ENCODE measurements at places on chromosomes 1 and 21.

- no peak for DNase-seq
Measured at GRCh38 chr1:45922374-45922773, 119.0 kb downstream of the MAST2 start.

- DNase-seq = no peak
Measured at GRCh38 chr1:223542831-223543230, 122.7 kb downstream of the CAPN8 start.

DNA sequence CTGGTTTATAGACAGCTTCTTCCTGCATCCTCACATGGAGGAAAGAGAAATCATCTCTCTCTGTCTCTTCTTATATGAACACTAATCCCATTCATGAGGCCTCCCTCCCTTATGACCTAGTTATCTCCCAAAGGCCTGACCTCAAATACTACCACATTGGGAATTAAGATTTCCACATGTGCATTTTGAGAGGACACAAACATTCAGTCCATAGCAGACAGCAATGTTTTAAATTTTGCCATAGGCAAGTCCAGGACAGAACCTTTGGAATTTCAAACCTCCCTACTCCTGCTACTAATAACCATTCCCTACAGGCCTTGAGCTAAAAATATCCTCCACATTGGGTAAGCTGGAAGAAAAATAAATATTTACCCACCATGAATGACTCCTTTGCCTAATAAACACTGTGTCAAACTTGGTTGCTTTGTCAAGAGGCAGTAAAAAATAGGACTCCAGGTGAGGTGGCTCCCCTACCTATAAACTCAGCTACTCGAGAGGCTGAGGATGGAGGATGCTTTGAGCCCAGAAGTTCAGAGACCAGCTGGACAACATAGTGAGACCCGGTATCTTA, 113.7 kb downstream of the ZNF281 start:
- DNase-seq = no peak

DNA sequence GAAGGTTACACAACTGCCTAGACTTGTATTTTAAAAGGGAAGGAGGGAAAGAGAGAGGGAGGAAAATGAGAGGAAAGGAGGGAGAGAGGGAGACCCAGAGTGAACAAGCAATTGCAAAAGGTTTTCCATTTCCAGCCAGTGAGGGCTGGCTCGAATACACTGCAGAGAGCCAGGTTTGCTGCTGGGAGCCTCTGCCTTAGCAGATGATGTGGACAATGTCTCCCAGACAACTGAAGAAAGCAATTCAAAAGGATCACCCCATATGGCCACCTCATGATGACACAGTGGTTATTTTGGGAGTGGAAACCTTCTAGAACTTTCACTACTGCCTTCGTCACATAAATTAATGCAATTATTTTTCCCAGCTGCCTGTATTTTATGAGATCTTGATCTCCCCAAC, 86.4 kb downstream of the BCAR3 start:
- DNase-seq = no peak

- peak; percentile 73 for DNase-seq
Measured at GRCh38 chr21:42234464-42235241, 15.7 kb downstream of the ABCG1 start.

DNA sequence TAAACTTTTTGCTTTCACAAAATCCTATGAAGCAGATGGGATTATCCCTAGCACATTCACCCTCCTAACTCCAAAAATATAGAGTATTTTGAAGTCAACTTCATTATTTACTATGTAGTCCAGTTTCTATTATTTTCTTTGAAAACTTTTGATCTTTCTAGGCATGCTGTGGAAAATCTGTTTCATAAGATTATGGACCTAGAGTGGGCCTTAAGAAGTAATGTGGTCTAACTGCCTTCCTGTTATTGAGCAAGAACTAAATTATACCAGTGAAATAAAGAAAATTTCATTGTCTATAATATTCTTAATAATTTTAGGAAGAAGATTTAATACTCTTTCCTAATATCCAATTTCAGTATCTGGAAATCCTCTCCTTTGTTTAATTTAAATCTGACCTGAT, 58.1 kb downstream of the PRKACB start:
- DNase-seq = no peak

- no peak for DNase-seq
Measured at GRCh38 chr1:50985094-50985493, 15.0 kb downstream of the CDKN2C start.

- no peak for DNase-seq
Measured at GRCh38 chr21:32207406-32207716, 71.5 kb downstream of the MIS18A start.

GRCh38 chr1:151364996-151365395, 7.5 kb downstream of the SELENBP1 start:
- no peak for DNase-seq

DNA sequence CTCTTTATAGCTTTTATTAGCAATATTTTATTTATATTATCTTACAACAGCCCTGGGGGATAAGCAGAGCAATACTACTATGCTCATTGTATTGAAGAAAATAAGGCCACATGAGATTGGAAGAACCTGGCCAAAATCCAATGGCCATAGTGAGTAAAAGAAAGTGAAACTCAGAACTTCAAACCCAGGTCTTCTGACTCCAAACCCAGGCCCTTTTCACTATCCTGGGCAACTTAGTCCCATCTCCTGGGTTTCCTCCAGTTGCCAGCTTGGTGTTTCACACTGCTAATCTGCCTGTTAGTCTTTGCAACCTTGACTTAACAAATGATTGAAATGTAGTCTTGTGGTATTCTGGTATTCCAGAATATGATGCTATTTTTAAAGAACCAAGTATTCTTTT, 22.4 kb upstream of the EXO1 start:
- no peak for DNase-seq

GRCh38 chr1:17043676-17044075, 10.2 kb downstream of the SDHB start:
- DNase-seq = no peak

- no peak for DNase-seq
Measured at GRCh38 chr1:41976671-41977070, 57.9 kb upstream of the HIVEP3 start.

DNA sequence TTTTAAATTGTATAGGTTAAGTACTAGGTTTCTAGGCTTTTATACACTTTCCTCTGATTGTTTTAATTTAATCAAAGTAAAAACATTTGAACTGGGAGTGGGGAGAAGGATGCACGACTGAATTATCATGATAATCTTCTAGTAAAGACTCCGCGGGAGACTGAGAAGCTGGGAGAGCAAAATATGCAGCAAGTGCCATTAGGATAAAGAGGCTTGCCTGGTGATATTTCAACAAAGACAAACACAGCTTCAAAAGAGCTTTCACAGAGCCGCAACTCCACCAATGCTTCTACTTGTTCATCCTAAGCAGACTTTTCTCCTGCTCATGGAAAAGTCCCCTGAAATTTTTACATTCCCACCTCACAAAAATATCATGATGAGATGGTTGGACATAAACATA, 239.0 kb upstream of the PTBP2 start:
- no peak for DNase-seq

GRCh38 chr1:42720868-42721267, 19.2 kb downstream of the CLDN19 start:
- DNase-seq = no peak

DNA sequence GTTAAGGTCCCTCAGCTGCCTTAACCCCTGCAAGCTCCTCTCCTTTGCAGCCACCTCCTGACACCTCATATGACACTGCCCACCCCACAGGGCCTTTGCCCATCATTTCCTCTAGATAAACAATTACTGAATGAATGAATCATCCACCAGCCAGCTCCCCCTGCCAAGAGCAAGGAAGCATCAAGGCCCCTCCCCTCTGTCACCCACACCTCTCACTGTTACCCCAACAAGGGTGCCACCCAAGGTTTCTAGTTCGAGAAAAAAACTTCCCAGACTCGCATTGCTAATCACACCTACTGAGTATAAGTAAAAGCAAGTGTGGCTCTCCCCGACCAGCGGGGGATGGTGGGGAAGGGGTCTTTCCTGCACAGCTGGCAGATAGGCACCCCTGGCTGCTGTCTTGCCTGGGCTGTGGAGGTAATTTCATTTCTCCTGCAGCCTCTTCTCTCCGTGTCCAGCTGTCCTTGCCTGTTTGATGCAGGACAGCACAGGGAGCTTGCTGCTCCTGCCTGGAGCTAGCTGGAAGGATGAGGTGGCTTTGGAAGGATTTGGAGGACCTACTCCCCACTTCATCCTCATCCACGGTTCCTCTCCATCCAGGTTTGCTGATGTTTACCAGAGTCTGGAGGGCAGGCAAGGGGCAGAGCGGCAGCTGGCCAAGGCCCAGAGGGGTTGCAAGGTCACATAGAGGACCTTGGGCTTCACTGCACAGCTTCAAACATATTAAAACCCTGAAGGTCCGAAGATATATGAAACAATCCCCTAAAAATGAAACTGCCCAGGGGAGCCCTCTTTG, 33.1 kb upstream of the LBR start:
- peak; percentile 73 for DNase-seq

DNA sequence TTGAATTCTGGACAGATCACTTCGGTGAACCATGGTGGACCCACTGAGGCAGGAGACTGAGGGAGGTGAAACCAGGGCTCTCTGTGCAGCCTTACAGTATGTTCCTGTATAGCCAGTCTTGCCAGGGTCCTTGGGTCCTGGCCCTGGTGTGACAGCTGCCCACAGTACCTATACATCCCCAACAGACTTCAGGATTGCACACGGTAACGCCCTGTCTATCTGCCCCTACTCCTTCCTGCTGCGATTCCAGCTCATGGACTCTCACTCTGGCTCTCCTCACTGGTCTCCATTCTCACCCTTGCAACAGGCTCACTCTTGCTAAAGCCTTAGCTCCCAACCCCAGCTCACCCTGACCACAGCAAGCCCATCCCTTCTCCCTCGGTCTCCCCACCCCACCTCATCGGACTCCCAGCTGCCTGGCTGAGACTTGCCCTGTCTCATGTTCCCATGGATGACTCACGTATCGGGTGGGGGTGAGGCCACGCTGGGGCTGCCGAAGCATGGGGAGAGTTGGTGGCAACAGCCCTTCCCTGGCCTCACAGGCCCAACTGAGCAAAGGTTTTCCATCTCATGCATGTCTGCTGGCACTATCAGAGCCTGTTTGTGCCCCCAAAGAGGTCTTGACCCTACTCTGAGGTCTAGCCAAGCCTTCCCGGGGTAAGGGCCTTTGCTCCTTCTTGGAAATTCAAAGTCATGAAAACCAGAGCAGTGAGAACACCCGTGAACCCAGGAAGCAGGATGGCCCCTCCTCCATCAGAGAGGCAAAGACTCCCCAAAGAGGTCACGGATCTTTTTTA, 7.1 kb downstream of the PHLDA3 start:
- peak; percentile 73 for DNase-seq

GRCh38 chr1:68338081-68338480, 105.8 kb upstream of the WLS start:
- DNase-seq = peak; percentile 84

- DNase-seq = no peak
Measured at GRCh38 chr1:22387919-22388580, 63.6 kb upstream of the ZBTB40 start.

DNA sequence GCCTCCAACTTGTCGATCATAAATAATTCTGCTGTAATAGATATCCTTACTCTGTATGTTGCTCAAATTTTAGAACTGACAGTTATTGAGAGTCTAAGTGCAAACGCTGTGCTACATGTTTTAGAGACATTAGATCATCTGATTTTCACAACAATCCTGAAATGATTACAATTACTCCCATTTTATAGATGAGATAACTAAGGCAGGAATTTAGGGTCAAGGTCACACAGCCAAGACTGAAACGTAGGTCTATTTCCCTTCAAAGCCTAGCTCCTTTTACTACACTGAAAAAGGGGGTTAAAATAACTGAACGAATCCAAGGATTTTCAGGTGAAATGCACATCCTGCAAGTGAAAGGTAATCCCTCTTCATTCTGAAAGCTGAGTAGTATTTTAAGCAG, 2.7 kb upstream of the DCAF6 start:
- no peak for DNase-seq

DNA sequence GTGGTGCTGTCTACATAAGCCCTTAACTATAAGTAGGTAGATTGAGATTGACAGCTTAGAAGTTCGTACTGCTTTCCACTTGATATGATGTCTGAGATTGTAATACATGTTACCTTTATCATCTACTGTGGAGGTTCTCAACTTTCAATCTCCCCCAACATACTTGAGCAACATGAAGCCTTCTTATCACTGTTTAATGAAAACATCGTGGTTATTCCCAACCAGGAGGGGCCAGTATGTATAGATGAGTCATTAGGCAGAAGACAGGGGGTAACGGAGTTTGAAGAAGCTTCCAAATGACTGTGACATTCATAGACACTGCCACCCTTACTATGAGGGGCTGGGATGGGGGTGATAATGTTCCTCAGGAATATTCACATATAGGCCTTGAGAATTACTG, 36.0 kb downstream of the CENPF start:
- no peak for DNase-seq

DNA sequence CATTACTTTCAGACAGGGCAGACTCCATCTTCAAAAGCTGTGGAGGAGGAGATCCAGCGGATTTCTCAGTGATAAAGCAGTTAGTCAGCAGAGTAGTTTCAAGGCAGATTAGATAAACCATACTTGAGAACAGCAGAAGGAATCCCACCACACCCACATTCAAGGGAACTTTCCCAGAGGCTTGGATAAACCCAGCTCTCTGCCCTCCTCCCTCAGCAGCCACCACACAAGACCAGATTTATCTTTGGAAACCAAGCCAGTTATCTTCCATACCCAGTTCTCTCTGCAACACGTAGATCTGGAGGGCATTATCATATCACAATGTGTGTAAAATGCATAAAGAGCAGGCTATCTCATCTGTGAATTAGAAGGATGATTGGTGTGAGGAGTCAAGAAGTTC, 40.2 kb downstream of the GFI1 start:
- no peak for DNase-seq

GRCh38 chr1:219120624-219121544, 52.8 kb upstream of the LYPLAL1 start:
- peak; percentile 66 for DNase-seq

- DNase-seq = no peak
Measured at GRCh38 chr1:15159166-15159555, 5.6 kb downstream of the TMEM51 start.

DNA sequence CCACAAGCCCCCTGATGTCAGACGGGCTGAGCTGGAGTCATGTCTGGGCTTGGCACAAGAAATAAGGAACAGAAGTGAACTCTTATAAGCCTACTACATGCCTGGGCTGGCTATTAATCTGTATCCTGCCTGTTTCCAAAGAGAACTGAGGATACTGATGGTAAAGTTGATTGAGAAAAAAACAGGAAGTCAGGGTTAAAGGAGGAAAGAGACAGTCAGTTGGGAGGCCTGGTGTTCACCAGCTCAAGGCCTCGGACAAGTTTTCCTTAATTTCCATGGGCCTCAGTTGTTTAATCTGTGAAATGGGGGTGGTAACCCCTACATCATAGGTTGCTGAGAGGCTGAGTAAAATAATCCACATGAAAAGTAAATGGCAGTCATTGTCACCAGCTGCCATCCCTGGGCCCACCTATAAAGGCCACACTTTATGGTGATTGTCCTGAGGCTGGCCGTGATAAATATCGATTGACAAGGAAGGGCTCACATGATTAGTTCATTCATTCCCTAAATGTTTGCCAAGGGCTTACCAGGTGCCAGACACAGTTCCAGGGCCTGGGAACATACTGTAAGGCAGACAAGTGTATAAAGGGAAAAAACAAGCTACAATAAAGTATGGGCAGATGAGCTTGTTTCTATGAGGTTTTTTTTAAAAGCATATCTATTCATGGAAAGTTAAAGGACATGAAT, 2.8 kb downstream of the ALDH4A1 start:
- DNase-seq = no peak
